Omental fat pad (tissue), 4 donors: ENCODE measurements at places on chromosomes 1 and 21.

DNA sequence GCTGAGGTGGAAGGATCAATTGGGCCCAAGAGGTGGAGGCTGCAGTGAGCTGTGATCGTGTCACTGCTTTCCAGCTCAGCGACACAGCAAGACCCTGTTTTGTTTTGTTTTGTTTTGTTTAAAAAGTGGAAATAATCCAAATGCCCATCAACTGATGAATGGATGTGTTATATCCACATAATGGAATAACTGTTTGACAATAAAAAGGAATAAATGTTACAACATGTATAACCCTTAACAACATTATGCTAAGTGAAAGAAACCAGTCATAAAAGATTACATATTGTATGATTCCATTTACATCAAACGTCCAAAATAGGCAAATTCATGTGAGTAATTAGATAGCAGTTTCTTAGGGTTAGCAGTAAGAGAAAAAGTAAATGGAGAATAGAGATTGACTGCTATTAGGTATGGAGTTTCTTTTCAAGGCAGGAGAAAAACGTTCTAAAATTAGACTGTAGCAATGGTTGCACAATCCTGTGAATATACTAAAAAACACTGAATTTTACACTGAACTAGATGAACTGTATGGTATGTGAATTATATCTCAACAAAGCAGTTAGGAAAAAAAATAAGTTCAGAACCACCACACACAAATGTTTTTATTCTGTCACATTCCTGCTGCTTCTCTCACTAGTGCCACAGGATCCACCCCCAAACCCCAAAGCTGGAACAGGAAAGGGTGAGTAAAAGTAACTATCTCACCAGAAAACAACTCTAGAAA, 15.7 kb downstream of the FOXJ3 start:
- no peak for DNase-seq

DNA sequence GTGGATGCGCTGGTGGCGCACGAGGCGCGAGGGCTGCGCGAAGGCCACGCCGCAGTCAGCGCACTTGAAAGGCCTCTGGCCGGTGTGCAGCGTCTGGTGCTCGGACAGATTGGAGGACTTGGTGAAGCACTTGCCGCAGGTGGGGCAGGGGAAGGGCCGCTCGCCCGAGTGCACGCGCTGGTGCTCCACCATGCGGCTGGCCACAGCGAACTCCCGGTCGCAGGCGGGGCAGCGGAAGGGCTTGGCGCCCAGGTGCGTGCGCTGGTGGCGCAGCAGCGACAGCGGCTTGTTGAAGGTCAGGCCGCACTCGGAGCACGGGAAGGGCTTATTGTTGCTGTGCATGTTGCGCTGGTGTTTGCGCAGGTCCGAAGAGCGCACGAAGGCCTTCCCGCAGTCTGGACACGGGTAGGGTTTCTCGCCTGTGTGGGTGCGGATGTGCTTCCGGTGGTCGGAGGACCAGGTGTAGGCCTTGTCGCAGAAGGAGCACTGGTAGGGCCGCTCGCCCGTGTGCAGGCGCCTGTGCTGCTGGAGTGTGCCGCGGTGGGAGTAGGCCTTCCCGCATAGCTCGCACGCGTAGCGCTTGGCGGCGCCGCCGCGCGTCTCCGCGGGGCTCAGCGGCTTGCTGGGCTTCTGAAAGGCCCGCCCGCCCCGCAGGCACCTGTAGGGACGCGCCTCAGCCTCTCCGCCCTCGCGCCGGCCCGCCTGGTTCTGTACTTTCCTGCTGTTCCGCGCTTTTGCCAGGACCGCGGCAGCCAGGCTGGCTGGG, 4.7 kb downstream of the ZNF648 start:
- no peak for DNase-seq

DNA sequence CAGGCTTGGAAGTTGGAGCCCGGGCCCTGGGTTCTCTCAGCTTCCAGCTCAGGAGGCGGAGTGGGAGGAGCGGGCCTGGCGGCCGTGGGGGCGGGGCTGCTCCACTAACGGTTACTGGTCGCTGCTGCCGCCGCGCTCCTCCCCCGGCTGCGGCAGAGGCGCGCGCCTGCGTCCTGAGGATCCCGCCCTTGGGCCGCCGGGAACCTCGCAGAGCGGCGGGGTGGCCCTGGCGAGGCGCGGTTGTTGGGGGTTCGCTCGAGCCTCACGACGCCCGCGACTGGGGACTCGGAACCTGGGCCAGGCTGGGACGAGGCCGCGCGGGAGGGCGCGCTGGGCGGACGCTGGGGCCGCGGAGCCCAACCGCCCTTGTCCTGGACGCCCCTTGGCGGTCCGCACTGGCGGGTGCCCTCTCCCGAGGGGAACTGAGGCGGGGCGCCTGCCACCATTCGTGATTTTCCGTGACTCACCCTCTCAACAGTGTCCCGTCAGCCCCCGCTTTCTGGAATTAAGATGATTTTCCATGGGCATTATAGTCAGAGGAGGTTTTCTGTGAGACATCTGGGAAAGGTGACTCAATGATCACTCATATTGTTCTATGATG, 34.1 kb downstream of the OR2G3 start:
- no peak for DNase-seq

GRCh38 chr1:84298328-84298683, 3.2 kb upstream of the SAMD13 start:
- no peak for DNase-seq

DNA sequence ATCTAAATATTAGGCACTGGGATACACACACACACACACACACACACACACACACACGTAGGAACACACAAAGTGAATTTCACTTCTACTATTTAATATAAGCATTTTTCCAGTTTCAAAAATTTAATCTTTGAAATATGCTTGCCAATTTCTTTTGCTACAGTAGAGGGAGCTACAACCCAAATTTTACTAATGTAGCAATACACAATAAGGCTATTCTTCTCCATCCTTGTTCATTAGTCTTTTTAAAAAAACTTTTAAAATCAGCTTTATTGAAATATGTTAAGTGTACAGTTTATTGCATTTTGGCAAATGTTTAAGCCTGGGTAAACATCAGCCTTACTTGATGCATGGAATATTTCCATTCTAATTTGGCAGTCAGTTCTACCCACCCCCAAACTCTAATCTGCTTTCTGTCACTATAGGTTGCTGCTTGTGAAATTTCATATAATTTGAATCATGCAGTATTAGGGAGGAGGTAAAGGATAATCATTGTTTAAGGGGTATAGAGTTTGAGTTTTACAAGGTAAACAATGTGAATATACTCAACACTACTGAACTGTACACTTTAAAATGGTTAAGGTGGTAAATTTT, 93.0 kb upstream of the TENT5C start:
- DNase-seq = no peak

DNA sequence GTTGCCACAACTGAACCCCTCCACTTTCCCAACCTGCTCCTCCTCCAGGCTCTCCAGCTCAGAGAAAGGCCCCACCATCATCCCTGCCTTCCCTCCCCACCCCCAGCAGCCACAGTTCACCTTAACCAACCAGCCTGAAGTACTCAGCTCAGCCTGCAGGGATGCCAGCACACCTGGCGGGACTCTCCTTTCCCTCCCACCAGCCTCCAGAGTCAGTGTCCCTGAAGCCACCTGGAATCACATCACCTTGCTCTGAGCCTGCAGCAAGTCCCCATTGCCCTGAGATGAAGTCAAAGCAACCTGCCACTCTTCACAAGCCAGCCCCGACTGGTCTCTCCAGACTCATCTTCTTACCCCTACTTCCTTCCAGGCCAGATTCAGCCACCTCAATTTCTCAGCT, 26.2 kb upstream of the ZC3H12A start:
- DNase-seq = no peak

DNA sequence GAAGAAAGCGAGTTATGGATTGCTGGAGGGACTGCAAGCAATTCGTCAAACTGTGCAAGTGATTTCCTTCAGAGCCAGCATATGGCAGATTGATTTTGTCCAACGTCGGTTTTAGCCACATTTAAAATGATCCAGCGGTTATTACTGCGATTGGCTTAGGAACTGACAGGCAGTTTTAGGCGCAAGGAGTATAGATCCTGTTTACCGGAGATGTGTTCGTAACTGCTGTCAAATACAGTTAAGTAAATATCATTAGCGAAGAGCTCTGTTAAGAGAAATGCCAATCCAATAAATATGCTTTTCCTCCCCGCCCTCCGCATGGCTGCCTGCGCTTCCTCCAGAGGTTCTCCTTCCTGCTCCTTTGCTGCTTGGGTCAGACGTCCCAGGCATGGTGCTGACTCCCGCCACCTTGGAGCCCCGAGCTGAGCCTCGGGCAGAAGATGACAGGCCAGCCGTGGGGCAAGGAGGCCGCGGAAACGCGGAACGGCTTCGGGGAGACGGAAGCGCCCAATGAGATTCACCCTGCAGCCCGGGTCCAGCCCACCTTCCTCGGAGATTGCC, 9.4 kb upstream of the BARHL2 start:
- no peak for DNase-seq

- no peak for DNase-seq
Measured at GRCh38 chr21:38679534-38679933, 126.2 kb upstream of the ETS2 start.

DNA sequence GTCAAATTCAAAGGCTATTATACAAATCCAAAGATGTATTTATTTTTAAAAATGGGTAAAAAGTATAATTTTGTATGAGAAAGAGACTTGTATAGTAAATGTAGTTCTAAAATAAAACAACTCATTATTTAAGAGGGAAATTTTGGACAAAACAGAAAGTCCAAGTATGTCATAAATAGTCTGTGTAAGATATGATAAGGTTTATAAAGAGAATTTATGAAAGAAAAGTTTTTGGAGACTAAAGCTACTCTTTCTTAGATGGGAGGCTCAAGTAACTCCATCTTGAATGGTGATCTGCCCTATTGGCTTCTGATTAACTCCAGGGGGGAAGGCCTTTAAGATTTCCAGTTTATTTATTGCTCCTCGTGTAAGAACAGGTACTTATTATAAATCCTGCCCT, 14.7 kb upstream of the OR2T27 start:
- DNase-seq = no peak

DNA sequence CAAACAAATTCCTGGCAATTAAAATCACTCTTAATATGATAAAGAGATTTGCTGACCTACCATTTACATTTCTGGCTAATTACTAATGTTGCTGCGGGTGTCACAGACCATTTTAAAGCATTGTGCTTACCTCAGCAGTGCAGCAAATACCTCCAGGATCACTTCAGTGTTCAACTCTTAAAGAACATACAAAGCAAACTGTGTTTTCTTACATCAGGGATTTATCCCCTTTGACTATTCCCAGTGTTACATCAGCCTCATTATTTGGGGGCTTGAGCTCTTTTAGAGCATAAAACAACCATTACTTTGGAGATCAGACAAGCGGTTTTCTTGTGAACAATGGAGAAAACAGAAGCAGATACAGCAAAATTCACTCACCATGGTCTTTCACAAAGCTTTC, 185.4 kb downstream of the LYPLAL1 start:
- DNase-seq = no peak

GRCh38 chr1:13628218-13628617, 44.6 kb downstream of the PDPN start:
- DNase-seq = no peak

DNA sequence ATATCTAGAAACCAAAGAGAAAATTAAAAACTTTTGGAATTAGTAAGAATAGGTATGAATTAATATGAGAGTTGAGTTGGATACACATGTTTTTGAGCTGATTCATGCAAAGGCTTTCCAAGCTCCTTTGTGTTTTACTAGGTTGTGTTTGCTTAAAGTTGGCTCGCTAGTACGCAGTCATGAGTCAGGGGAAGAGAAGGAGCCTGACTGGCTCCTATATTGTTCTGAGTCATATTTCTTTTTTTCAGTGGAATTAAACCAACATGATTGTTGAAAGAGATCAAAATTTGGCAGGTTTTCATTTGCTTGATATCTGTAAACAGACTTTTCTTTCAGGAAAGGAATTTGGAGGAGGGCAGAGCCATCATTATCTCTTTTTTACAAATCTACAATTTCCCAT, 66.7 kb downstream of the MAGI3 start:
- DNase-seq = no peak

DNA sequence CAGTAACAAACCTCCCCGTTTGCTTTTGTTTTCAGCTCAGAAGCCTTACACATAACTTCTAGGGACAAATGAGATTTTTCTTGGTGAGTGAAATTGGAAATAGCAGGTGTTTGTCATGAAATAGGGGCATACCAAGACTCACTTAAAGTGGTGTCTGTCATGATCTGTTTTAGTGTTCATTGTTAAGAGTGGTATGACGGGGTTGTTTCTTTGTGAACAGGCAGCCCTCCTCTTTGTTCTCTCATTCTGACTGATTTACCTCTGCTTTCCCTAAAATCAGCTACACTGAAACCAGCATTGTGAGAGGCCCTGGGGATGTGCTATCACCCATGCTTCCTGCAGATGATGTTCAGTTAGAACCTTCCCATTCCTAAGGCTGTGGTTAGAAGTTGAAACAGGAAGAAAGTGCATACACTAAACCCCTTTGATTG, 2.5 kb upstream of the ERO1B start:
- DNase-seq = no peak

GRCh38 chr1:69940231-69940630, 265.1 kb downstream of the LRRC40 start:
- DNase-seq = no peak

DNA sequence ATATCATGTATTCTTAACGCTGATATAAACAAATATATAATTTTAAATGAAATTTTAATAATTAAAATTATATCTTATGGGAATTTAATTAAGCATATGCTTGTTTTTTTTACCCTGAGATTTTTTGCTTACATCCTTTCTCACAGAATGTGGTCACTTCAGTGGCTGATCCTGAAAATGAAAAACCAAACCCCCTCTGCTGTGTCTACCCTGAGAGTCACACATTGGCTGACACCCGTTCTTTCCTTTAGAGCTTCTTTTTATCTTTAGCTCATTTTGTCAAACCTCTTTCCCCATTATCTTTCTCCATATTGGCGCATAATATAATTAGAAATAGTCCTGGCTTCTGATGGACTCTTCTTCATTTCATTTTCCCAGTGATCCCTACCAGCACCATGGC, 10.8 kb upstream of the CACYBP start:
- DNase-seq = no peak

DNA sequence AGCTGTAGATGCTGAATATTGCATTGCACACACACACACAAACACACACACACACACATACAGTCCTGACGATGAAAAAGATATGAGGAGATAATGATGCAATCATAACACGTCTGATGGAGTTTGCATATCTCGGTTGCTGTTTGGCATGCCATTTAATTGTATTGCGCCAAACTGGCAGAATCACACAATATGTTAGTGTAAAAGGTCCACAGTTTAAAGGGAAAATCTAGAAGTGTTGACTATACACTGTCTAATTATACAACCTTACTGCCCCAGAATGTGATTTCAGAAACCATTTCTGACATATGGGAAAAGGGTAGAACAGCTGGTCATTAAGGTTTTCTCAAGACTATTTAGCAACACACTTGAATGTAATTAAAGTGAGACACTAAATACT, 123.7 kb upstream of the PROX1 start:
- no peak for DNase-seq

DNA sequence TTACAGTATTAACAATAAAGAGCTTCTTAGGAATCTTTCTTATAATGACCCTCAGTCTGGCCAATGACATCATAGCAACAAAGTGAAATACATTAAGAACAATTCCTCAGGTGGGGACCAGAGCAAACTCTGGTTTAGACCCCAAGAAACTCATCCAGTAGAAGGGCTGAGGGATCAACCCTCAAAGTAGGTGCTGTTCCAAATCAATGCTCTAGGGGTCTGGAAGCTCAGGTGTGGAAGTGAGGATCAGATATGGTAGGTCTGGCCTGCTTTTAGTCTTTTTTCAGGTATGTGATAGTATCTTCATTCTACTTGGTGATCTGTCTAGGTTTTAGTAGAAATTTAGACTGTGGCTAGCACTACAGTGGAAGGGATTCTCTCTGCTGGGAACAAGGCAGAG, 291.7 kb downstream of the PDE4B start:
- no peak for DNase-seq

- DNase-seq = no peak
Measured at GRCh38 chr1:112956544-112957132, 642 bp upstream of the SLC16A1 start.

GRCh38 chr1:203041351-203041932, 15.2 kb downstream of the PPFIA4 start:
- DNase-seq = peak; percentile 17
